ENCODE measurements at places on chromosomes 1 and 21.
A peak's percentile ranks its signal among the peaks of the same experiment; 100 is the strongest.

GRCh38 chr1:38559446-38560165, 300.0 kb downstream of the RRAGC start:
- DNase-seq: peak; percentile 17

DNA sequence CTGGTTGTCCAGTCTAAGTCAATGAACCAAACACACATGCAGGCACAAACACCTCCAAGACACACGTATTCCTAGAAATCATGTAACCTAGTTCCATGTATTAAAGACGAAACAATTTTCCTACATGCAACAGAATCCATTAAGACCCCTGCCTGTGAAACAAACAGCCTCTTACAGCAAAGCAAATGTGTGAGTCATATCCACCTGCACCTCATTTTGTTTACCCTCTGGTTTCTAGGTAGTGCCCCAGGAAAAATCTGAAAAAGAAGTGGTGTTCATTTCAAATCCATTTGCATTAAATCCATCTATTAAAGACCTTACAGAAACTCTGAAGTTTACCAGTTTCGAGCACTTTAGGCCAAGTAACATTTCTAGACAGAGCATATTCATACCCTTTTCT, 74.1 kb downstream of the VCAM1 start:
- DNase-seq: no peak

GRCh38 chr1:225897595-225898514, 8.9 kb upstream of the LEFTY1 start:
- no peak for DNase-seq

GRCh38 chr1:10939654-10940450, 72.6 kb upstream of the TARDBP start:
- peak; percentile 23 for DNase-seq

GRCh38 chr1:193767886-193768285, 581.5 kb upstream of the B3GALT2 start:
- no peak for DNase-seq

GRCh38 chr1:184298440-184299405, 88.1 kb upstream of the C1orf21 start:
- DNase-seq: no peak

DNA sequence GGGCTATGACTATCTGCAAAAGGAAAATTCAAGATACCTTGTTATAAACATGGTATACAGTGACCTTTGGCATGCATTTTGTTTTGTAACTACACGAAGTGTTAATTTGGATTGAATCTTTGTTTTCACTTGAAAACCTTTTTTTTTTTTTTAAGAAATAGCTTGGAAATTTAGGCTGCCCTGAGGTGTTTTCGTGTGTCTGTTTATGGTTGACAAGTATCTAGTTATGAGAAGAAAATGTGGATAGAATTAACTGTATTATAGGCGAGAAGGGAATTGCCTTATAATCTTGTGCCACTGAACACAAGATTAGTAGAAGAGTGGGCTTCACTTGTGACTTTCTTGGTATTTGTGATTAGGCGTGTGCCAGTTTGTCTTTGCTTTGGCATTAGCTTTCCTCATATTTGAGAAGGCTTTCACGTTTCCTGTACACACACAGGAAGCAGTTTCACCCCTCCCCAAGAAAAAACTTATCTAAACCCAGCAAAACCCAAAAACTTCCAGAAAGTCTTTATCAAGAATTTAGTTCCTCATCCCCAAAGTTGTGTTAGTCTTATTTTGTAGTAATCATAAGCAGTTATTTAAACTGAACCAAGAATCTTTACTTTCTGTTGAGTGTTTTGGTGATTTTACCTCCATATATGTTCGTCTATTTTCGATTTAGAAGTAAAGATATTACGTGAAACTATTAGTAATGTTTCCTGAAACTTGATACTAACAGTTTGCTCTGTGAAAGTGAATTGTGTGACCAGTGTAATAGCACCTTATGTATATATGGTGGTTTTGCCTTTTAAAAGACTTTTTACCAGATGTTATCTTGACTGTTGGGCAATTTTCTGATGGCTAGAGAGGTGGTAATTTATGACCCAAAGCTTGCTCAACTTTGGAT, 3.8 kb downstream of the DYRK1A start:
- DNase-seq: peak; percentile 14

DNA sequence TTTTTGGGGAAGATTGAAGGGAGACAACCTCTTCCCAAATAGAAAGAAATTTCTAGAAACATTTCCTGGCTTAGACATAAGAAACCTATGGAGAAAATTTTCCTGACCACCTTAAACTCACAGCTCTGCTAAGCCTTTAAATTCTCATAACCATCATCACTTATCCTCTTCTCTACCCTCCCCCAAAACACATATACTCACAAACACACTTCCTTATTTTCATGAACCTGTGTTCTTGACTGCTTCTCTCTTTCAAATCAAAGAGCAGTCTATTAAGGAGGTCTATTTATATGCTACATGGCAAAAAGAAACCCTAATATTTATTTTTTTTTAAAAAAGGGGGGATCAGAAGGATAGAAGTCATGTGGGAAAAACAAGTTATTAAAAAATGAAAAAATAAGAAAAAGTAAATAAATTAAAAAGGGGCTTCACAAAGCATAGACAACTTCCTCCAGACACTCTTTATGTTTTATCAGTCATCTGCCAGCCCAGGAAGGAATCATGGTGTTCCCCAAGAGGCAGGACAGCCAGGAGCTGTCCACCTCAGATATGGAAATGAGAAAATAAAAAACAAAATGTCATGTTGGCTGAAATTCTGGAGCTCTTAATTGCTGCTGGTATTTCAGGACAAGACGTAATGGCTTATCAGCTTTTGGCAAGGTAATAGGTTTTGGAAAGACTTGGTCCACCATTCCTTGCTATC, 12.8 kb upstream of the RGS2 start:
- DNase-seq: peak; percentile 36

All from suppressor macrophage (primary cell).